ENCODE measurements at places on chromosomes 5 and 9. TPM values are rescaled to one million over a fixed set of nuclear protein-coding genes. Genes with fewer than 3 reads are reported as not detected.
A peak's percentile ranks its signal among the peaks of the same experiment; 100 is the strongest.

BTNL3 gene
- total RNA-seq = not detected

DNA sequence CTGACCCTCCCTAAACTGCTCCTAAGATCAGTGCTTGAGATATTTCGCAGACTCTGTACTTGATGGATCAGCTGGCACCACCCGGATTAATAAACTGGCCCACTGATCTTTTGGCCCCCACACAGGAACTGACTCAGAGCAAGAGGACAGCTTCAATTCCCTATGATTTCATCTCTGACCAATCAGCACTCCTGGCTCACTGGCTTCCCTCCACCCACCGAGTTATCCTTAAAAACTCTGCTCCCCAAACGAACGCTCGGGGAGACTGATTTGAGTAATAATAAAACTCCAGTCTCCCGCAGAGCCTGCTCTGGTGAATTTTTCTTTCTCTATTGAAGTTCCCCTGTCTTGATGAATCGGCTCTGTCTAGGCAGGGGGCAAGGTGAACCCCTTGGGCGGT lies 36.5 kb upstream of the CD180 start:
- DNase-seq = no peak

- no peak for DNase-seq
These were observed 37.5 kb downstream of the SPOCK1 start for GRCh38 chr5:137461391-137462264.

GRCh38 chr9:134683714-134684374 lies 42.2 kb downstream of the COL5A1 start:
- no peak for DNase-seq

GRCh38 chr9:93593144-93593658 lies 16.8 kb downstream of the PHF2 start:
- no peak for DNase-seq

- no peak for DNase-seq
These were observed 61.3 kb downstream of the S1PR3 start for GRCh38 chr9:89052470-89053097.

- peak; percentile 33 for DNase-seq
These were observed at the start of gene PCDHGA9 for GRCh38 chr5:141402553-141403243. PCDHGA9 (plus strand) TSS chr5:141402778; CDS start chr5:141402953, 175 bp downstream.

DNA sequence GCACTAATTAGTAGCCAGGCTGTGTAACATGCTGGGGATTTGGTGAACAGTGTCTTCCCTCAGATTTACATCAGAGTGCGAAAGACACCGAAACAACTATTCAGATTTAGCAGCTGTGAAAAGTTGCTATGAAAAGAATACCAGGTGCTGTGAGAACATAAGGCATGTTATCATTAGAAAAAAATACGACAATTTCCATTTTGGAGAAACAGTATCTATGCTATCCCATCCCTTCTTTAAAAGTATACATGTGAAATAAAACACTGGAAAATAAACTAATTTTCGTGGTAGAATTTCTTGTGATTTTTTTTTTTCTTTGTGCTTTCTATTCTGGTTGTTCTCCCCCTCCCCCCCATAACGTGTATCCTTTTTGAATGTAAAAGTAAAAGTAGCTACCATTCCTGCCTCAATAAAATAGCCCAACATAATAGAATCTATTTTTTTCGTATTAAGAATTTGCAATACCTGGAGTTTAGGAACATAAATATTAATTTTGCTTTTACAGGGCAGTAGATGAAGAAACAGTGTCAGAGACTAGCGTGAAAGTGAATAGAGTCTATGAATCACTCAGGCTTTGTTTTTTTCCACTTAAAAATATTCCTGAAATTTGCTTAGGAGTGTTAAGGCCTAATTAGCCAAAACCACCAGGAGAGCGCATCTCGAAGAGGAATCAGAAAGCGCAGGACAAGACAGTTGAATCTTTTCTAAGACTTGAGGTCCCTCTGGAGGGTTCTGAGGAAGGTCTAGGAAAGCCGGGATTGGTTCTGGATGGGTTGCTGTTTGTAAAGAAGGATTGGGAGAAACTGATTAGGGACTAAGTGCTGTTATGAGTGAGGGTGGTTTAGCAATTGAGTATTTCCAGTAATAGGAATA lies 813 bp upstream of the SLU7 start:
- DNase-seq = no peak

ZNF883 gene
- total RNA-seq = not detected

DNA sequence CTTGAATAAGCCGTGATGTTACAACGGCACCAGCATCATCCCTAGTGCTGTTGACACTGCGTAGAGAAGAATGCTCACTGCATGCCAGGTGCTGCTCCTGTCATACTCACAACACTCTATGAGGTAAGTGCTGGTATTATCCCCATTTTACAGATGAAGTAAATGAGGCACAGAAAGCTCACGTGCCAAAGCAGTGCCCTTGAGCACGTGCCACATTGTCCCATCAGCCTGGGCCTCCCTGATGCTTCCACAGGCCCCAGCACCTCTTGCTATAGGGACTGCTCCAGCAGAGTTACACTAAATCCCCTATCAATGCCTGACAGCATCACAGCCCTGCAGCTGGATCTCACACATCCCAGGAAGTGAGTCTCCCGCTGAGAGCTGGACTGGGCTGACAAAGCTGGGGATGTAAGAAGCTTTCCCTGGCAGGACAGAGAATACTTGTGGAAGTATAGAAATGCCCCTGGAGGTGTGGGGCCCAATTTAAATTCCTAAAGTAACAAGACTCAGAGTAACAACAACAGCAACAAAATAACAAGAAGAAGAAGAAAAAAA lies 216.1 kb downstream of the FSTL4 start:
- DNase-seq = no peak

MED10 gene
- 23.5 TPM for total RNA-seq

GRCh38 chr5:14668181-14668591 lies 3.7 kb downstream of the OTULIN start:
- no peak for DNase-seq

NIPAL4 gene
- total RNA-seq = 0.32 TPM

DOK3 gene
- total RNA-seq = 1.2 TPM

- no peak for DNase-seq
These were observed 207.3 kb downstream of the SAXO1 start for GRCh38 chr9:18825656-18826170.

DNA sequence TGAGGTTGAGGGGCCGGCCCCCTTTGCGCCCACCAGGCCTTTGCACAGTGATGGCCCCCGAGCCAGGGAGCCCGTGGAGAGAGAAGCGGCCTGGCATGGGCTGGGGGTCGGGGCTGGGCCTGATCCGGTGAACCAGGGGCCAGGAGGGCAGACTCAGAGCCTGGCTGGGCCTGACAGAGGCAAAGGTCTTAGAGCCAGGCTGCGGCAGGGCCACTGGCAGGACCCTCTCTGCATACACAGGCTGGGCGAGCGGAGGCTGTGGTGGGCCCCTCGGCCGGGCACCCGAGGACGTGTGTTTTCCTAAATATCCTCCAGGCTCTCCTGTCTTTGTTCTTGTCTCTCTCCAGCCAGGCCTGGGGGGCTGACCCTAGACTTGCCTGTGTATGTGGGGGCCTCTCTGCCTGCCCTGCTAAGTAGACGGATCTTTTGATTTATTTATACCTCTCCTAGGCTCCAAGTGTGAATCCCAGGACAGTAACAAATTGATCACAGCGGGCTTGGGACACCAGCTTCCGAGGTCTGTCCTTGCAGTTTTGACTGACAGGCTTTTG lies 933 bp downstream of the NEK6 start:
- DNase-seq = no peak

OGN gene
- total RNA-seq = not detected

GRCh38 chr5:151151793-151152192 lies 5.8 kb downstream of the ANXA6 start:
- DNase-seq = no peak
